Posterior cingulate gyrus (tissue), 11 donors: ENCODE measurements at places on chromosomes 2 and 18.

DNA sequence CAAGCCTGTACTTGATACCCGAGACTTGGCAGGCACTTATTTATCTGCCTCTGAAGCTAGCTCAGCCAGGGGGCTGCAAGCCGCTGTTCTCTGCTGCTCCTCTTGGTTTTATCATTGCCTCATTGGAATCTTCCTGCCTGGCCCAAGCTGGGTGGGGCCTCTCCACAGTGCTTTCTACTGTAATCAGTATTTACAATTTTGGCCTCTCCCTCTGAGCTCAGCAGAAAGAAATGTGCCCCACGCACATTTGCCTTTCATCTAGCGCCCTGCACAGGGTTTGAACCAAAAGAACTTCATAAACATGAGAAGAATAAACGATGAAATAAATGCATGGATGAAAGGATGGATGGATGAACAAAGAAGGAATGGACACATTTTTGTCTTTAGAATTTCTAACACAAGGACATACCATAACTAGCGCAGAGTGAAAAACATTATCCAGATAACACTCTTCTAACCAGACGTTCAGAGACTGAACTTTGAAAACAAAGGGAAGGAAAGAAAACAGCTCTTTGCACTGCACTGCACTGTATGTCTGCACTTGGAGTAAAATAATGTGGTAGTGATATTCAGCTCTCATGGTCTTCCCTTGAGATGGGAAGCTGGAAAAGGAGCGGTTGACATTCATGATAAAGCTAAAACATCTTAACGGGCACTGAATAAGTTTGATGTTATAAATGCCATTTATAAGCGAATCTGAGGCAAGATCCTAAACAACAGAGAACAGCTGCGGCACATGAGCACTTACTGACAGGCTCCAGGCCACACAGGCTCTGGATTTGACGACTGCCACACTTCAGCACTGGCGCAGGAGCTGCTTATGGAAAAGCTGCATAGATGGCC lies 86.8 kb upstream of the SP3 start:
- no peak for DNase-seq

- DNase-seq: no peak
Measured at GRCh38 chr2:21467280-21467818, 343.6 kb downstream of the TDRD15 start.

DNA sequence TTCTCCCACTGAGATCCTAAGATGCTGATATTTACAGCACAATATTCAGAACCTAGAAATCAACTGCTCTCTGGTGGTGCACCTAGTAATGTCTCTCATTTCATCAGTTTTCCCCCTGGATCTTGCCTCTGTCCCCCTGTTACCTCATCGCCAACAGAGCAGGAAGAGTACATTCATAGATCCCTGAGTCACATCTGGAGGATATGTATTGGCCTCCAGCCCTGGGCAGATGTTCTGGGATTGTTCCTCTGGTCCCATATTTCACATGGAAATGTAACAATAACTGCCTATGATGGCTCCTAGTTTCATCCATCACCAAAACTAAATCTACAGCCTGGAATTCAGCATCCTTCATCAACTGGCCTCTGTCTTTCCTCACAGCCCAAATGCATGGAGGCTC lies 278.8 kb upstream of the SLC14A2 start:
- DNase-seq: no peak

DNA sequence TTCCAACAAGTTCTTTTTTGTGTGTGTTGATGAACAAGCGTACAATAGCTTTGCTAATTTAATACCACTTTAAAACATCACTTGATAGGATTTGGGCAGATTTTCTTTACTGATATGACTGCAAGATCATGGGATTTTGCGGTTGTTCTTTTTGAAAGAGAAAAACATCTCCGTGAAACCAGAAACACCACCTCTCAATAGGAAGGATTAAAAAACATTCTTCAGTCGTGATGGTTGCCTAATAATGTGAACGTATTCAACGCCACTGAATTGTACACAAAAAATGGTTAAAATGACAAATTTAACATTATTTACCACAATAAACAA lies 19.3 kb downstream of the RBMS1 start:
- DNase-seq: no peak

DNA sequence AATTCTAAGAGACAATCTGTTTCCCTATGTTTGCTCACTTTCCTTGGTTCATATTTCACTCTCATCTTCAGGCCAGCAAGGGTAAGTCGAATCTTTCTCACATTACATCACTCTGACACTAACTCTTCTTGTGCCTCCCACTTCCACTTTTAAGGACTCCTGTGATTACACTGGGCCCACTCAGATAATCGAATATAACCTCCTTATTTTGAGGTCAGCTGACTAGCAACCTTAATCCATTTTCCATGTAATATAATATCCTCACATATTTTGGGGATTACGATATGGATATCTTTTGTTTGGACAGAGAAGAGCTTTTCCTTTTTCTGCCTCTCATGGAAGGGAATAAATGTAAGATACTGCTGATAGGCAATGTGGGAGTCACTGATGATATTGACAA lies 2015.7 kb upstream of the LRRTM1 start:
- no peak for DNase-seq

DNA sequence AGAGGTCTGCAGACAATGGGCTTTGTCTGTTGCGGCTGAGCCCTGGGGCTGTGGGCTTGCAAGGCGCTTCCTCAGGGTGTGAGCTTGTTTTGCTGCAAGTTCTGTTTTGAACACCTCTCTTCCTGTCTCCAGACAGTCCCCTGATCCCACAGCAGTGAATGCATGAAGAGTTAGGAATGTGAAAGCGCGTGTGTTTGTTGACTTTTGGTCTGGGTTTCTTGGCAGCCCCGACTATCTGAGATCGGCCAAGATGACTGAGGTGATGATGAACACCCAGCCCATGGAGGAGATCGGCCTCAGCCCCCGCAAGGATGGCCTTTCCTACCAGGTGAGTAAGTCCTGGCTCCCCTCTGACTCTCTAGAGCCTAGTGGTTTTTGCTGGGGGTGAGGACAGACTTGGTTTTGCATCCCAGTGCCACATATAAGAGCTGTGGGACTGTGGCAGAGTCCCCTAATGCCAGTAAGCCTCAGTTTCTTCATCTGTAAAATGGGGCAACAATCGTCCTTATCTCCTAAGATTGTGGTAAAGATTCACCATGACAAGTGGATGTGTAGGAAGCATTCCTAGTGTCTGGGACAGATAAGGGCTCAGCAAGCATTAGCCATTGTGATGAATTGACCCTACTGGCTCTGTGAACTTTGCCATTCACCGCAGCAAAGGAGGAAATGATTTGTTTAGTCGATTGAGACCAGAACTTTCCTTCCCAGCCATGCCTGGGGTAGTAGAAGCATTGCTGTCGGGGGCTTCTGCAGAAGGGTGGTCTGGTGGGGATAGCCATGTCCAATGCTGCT lies 3.0 kb downstream of the LBH start:
- DNase-seq: no peak
